ENCODE measurements at places on chromosomes 3 and 15.

GRCh38 chr3:71076361-71077002, 507.0 kb downstream of the FOXP1 start:
- no peak for DNase-seq

DNA sequence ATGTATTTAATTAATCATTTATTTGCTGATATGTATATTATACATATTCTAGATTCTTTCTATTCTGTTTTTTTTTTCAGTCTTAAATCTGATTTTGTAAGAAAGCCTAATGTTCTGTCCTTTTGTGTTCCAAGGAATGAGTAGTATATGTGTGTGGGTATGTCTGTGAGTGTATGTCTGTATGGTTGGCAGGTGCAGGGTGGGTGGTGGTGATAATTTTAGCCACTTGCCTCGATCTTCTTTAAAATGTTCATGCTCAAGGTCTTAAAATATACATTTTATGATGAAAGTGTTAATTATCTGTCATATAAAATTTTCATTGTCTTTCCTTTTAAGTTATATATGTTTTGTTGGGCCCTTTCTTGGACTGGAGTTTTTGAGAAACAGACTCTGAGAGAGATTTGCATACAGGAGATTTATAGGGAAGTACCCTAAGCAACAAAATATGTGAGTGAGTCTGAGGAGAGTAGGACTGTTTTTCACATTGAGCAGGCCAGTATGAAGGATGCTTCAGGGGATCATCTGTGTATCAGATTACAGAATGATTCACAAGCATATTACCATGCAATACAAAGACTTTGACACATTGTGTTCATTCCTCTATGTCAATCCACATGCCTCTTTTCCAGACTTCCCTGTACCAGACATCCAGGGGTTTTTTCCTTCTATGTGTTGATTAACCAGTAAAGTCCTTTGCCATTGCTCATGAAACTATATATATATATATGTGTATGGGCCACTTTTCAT, 211.0 kb upstream of the DPPA4 start:
- DNase-seq = no peak

- DNase-seq = no peak
Observed at GRCh38 chr3:28645149-28645548, 296.5 kb upstream of the AZI2 start.

GRCh38 chr15:81948222-81948621, 97.6 kb downstream of the MEX3B start:
- DNase-seq = no peak

DNA sequence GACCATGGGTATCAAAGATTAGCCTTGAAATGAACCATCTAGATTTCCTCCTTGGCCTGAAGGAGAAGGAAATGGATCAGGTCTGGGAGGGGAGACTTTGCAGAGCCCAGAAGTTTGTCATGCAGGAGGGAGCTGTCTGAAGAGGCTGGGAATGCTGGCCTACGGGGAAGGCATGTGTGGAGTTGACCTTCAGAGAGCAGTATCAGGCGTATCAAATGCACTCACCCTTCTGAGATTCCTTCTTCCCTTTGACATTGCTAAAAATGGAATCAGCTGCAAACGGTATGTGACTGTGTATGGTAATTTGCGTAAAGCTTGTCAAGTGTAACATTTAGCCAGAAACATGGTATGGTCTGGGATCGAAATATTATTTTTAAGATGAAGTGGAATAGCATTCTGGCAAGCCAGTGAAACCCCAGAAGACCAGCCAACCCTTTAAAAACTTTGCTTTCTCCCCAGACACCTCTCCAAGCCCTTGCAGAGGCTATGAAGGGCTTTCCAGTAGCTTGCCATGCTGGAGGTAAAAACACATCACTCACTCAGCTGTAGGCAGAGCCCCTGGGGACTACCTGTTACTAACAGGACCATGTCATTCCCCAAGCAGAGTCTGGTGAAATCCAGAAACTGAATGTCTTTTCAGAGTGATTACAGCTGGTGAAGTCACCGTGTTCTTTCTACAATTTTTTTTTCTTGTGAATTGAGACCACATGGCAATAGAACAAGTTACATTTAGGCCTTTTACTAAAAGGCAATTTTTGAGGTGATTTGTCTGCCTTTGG, 174.7 kb upstream of the SLC24A5 start:
- DNase-seq = no peak

DNA sequence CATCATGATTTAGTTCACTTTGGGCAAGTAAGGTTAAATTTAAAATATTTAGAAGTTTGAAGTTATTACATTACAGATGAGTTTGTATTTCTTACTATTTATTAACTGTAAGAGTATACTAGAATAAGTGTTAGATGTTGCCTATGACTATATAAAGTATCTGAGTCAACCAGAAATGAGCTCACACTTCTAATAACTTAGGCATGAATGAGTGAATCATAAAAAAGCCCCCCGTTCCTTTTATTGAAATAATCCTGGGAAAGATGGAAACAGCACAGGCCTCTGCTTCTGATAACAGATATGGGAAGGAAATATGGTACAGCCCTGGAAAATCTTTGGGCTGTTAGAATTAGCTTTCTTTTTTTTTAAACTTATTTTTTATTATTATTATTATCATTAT, 66.6 kb upstream of the TGFBR2 start:
- no peak for DNase-seq

DNA sequence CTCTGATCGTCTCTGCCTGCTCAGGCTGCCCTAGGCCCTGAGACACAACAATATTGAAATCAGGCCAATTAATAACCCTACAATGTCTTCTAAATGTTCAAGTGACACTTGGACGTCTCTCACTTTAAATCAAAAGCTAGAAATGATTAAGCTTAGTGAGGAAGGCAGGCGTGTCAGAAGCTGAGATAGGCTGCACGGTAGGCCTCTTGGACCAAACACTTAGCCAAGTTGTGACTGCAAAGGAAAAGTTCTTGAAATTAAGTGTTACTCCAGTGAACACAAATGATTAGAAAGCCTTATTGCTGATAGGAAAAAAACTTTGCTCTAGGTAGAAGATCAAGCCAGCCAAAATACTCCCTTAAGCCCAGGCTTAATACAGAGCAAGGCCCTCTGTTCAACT, 2.2 kb downstream of the HPS3 start:
- DNase-seq = no peak

- no peak for DNase-seq
Observed at GRCh38 chr3:118476885-118477618, 557.6 kb downstream of the IGSF11 start.

- DNase-seq = no peak
Observed at GRCh38 chr15:28185148-28185895, 86.2 kb upstream of the OCA2 start.

GRCh38 chr3:171803044-171803443, 7.2 kb downstream of the PLD1 start:
- DNase-seq = no peak

GRCh38 chr3:105953831-105954230, 85.0 kb upstream of the CBLB start:
- DNase-seq = no peak

DNA sequence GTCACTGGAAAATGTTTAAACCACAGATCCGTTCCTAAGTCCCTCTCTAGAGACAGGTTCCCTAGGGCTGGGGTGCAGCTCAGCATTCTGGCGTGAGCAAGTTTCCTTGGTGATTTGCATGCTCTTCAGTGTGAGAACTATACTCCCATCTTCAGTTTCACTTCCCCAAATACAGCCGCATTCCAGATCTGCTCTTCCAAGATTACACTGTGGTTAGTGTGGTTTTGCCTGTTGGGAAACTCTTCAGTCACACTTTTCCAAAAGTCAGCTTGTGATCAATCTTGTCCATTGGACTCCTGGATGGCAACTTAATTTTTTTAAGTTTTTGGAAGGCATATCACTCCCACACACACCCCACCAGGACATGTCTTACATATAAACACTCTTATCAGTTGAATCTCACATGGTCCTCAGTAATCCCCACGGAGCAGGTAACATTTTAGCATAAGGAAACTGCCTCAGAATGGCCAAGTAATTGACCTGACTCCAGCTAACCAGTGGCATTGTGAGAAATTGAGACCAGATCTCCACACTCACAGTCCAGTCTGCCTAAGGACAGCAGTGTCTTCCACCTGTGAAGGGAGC, 33.5 kb upstream of the PTPN23 start:
- DNase-seq = no peak

DNA sequence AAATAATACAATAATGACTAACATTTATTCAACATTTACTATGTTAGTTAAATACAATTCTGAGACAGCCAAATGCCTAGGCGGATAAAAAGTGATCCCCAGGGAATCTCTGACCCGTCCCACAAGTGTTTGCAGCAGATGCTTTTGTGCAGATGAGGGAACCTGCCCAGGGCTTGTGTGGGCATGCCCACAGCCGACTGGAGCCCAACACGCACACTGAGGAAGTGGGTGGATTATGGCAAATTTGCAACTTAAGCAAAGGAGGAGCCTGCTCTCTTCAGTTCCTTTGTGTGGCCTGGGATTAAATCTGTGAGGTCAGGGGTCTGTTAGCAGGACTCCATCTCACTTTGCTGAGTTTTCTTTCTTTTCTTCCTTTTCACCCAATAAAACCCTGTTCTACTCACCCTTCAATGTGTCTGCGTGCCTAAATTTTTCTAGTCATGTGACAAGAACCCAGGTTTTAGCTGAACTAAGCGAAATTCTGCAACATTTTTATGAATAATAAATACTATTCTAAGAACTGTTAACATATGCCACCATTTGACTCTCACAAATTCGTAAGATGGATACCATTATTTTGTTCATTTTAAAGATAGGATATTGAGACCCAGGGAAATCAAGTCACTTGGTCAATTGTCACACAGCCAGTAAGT, 13.9 kb upstream of the RTP1 start:
- DNase-seq = no peak

GRCh38 chr3:189947948-189948723, 172.6 kb downstream of the P3H2 start:
- no peak for DNase-seq
